Skin of body (tissue), 3 donors: ENCODE measurements at places on chromosomes 3 and 15. TPM values are rescaled to one million over a fixed set of nuclear protein-coding genes. Genes with fewer than 3 reads are reported as not detected.

DNA sequence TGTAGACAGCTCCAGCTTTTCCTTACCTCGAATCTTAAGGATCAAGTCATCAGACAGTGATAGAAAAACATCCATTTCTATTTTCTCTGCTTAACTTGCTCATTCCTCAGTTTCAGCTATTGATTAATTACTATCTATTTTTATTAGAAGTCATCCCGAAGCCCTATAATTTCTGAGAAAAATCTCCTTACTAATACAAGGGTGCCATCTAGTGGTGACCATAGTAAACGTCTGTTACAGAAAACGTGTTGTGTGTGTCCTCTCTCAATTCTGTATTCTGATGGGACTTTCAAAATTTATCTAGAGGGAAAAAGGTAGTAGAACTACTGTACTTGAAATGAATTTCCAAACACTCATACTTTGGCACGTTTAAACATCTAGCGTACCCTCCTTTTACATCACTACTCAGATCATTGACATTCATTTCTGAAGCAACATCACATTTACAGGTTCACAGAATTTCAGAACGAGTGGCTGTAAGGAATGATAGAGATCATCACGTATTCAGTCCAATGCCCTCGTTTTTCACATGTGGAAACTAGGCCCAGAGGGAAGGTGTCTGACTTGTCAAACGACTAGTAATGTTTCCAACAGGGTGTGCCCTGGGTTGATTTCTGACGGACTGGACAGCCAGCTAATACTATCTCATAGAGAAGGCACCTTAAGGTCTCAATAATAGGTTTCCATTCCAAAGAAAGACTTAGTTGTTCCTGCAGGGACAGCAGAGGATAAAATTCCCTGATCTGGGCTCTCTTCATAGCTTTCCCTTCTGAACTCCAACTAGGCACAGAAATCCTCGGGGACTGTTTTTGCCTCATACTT lies 25.6 kb downstream of the HACD2 start:
- DNase-seq, result peak; percentile 39

- no peak for DNase-seq
Measured at GRCh38 chr15:22954798-22955543, 25.2 kb downstream of the CYFIP1 start.

DNA sequence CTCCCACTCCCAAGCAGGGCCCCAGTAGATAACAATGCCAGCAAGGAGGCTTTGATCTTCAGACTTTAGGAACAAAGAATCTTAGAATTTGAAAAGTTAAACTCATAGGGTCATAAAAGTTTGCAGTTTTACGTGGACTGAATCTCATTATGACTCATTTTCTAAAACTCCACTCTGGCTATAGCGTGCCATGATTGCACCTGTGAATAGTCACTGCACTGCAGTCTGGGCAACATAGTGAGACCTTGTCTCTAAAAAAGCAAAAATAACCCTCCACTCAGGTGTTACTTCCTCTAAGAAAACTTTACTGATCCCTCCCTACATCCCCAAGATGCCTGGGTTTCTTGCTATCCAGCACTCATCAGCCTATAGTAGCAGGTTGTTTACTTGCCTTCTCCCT lies 104.5 kb downstream of the IL20RB start:
- DNase-seq, result no peak

- no peak for DNase-seq
Measured at GRCh38 chr3:4821975-4822374, 157.3 kb upstream of the BHLHE40 start.

Gene AQR
- total RNA-seq, result 28.3 TPM

Gene SERPINI2
- total RNA-seq, result not detected

Gene GRK7
- 0.10 TPM for total RNA-seq
